ENCODE measurements at places on chromosomes 6 and 20.
A peak's percentile ranks its signal among the peaks of the same experiment; 100 is the strongest.

DNA sequence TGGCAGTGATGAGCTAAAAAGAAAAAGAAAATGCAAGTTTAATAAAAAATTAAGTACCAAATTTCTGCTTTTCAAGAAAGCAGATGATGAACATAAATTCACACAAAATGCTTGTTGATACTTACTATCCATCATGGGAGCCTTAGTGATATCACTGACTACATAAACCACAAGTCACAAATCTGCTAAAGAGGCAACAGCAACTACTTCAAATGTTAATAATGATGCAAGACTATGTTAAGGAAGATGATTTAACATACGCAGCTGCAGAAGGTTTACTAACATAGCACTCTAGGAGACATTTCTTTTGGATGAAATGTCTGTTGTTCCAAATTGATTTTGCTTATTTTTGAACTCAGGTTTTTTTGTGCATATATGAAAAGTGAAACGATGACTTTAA, 18.6 kb downstream of the FYN start:
- H3K4me3 ChIP-seq = no peak overlapping the region
- no peaks in the 10 kb centered on the region for H3K27me3 ChIP-seq
- no peak for DNase-seq
- no peak overlapping the region for H3K27ac ChIP-seq
- no peaks in the 10 kb centered on the region for H3K36me3 ChIP-seq

DNA sequence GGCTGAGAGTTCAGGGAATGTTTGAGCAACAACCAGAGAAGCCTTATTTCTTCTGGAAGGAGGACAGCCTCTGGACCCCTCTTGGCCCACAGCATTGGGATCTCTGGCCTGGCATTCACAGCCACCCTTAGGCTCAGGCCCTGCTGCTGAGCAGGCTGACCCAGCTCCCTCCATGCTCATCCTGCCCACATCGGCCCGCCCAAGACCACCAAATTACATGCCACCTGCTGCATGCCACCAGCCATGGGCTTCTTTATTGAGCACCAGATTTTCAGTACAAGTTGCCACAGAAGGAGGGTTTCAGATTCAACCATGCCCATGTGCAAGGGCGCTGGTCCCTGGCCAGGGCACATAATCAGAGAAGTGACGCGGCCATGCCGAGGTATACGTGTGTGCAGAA, 32.2 kb downstream of the ADA start:
- H3K4me1 ChIP-seq = peaks cover 14% of the 10 kb centered on the region
- no peak overlapping the region for H3K27ac ChIP-seq
- no peak overlapping the region for H3K4me3 ChIP-seq
- peaks cover 41% of the 10 kb centered on the region for H3K36me3 ChIP-seq
- no peaks in the 10 kb centered on the region for H3K27me3 ChIP-seq

GRCh38 chr6:43966853-43967718, 160.2 kb downstream of the MRPL14 start:
- no peak for DNase-seq
- no peaks in the 10 kb centered on the region for H3K27me3 ChIP-seq
- no peak overlapping the region for H3K4me3 ChIP-seq

GRCh38 chr6:75246386-75246785, 2.8 kb upstream of the COX7A2 start:
- no peaks in the 10 kb centered on the region for H3K27me3 ChIP-seq
- no peak for DNase-seq
- no peak overlapping the region for H3K4me3 ChIP-seq
- H3K4me1 ChIP-seq = peaks cover 2% of the 10 kb centered on the region

DNA sequence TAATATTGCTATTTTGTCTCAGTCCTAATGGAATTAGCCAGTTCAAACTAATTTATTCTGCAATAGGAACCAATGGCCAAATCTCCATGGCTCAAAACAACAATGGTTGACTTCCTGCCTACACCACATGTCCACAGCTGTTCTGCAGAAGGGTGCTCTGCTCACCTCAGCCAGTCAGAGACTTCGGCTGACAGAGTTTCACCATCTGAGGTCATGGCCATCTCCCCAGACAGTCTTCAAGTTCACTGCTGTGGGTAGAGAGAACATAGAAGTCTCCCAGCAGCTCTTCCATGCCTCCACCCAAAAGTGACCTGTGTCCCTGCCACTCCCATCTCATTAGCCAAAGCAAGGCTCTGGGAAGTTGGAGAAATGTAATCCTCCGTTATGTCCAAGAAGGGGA, 65.1 kb upstream of the FOXC1 start:
- no peak overlapping the region for H3K27ac ChIP-seq
- H3K4me1 ChIP-seq = no peaks in the 10 kb centered on the region
- H3K4me3 ChIP-seq = peak overlapping the region; percentile 46
- H3K27me3 ChIP-seq = no peaks in the 10 kb centered on the region
- no peaks in the 10 kb centered on the region for H3K36me3 ChIP-seq
- no peak for DNase-seq

DNA sequence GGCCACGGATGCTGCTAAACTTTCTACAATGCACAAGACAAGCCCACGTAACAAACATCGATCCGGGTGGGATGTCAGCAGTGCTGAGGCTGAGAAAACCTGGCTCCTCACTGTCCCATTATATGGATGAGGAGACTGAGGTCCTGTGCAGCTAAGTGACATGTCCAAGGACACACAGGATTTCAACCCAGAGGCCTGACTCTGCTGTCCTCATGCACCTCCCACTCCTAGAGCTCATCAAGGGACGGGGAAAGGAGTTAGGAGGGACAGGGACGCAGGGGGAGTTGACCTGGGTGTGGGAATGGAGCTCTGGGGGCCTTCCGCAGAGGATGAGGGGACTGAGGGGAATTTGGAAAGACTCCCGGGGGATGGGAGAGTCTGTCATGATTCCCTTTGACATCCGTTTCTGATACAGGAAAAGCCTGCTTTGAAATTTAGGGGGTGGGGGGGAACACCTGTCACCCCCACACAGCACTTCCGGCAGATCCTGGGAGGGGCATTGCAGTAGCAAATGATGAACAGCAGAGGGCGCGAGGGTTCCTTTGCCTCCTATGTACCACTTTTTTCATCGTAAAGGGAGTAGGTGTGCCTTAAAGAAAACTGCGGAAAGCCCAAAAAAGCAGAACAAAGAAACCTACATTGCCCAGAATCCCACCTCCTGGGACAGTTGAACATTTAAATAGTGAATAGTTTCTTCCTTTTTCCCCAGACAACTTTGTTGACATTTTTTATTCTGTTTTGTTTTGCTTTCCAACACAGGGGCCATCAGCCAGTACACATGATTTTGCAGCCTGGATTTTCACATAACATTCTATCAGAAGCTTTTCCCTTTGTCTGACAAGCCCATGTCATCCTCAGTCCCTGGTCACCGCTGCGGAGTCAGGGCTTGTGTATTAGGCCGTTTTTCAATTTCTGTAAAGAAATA, 48.6 kb downstream of the SLC2A10 start:
- H3K4me3 ChIP-seq = no peak overlapping the region
- peaks cover 4% of the 10 kb centered on the region for H3K27me3 ChIP-seq
- H3K27ac ChIP-seq = no peak overlapping the region

DNA sequence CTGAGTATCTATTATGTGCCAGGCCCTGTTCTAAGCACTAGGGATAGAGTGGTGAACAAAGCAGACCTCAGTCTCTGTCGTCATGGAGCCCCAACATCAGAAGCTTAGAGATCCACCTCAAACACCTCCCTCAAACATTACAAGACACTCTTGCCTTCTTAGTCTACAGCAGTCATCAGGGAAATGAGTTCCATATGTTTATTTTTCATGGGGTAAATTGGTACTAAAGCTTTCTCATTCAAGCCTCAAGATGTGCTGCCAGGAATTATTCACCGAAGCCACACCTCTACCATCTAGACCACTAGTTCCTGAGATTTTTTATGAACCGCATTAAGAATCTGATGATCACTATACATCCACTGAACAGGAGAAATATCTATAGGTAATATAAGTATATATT, 59.0 kb upstream of the TFB1M start:
- no peaks in the 10 kb centered on the region for H3K36me3 ChIP-seq
- no peak for DNase-seq
- no peak overlapping the region for H3K27ac ChIP-seq
- no peaks in the 10 kb centered on the region for H3K4me1 ChIP-seq
- H3K27me3 ChIP-seq = no peaks in the 10 kb centered on the region
- H3K4me3 ChIP-seq = no peak overlapping the region

- H3K27me3 ChIP-seq = no peaks in the 10 kb centered on the region
- no peak overlapping the region for H3K27ac ChIP-seq
- no peak overlapping the region for H3K4me3 ChIP-seq
- H3K36me3 ChIP-seq = no peaks in the 10 kb centered on the region
- DNase-seq = no peak
- H3K4me1 ChIP-seq = no peaks in the 10 kb centered on the region
Observed at GRCh38 chr6:169230322-169230665, 23.4 kb downstream of the THBS2 start.

GRCh38 chr6:6980999-6981597, 126.7 kb upstream of the RREB1 start:
- H3K27me3 ChIP-seq = no peaks in the 10 kb centered on the region
- H3K36me3 ChIP-seq = no peaks in the 10 kb centered on the region
- no peak overlapping the region for H3K4me3 ChIP-seq
- H3K27ac ChIP-seq = no peak overlapping the region
- H3K4me1 ChIP-seq = no peaks in the 10 kb centered on the region
- no peak for DNase-seq

GRCh38 chr6:128663238-128663637, 142.8 kb upstream of the PTPRK start:
- H3K4me1 ChIP-seq = no peaks in the 10 kb centered on the region
- H3K27ac ChIP-seq = no peak overlapping the region
- no peak for DNase-seq
- no peaks in the 10 kb centered on the region for H3K36me3 ChIP-seq

DNA sequence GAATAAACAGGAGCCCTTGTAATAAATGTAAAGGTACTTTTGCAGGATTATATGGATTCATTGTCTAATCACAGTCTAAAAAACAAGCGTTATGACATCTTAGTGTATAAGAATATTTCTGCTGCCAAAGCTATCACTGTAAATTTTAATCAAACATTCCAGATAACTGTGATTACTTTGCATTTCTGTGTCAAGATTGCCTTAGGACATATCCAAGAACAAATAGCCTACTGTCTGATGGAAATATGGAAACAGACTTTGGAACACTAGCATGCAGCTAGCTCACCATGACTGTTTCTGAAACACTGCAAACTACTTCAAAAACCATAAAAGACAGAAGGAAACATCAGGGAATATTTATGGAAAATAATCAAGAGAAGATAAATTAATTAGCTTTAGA, 248.7 kb upstream of the ASCC3 start:
- no peaks in the 10 kb centered on the region for H3K36me3 ChIP-seq
- no peak for DNase-seq
- no peaks in the 10 kb centered on the region for H3K27me3 ChIP-seq
- H3K27ac ChIP-seq = no peak overlapping the region

GRCh38 chr6:24072038-24072746, 53.8 kb upstream of the NRSN1 start:
- no peaks in the 10 kb centered on the region for H3K27me3 ChIP-seq
- H3K27ac ChIP-seq = no peak overlapping the region
- H3K4me1 ChIP-seq = no peaks in the 10 kb centered on the region
- no peak overlapping the region for H3K4me3 ChIP-seq

DNA sequence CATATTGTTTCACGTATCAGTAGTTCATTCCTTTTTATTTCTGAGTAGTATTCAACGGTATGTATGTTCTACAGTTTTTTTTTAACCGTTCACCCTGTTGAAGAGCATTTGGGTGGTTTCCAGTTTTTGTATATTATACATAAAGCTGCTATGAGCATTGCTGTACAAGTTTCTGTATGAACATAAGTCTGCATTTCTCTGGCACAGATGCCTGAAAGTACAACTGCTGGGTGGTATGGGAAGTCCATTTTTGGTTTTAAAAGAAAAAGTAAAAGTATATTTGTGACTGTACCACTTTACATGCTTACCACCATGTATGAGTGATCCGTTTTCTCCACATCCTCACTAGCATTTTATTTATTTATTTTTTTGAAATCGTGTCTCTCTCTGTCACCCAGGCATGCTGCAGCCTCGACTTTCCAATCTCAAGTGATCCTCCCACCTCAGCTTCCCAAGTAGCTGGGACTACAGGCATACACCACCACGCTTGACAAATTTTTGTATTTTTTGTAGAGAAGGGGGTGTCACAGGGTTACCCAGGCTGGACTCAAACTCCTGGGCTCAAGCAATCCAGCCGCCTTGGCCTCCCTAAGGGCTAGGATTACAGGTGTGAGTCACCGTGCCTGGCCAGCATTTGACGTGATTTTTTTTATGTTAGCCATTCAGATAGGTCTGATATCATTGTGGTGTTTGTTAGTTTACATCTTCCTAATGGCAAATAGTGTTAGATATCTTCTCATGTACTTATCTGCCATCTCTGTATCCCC, 11.0 kb upstream of the SIM1 start:
- H3K36me3 ChIP-seq = no peaks in the 10 kb centered on the region
- no peaks in the 10 kb centered on the region for H3K4me1 ChIP-seq
- H3K27me3 ChIP-seq = no peaks in the 10 kb centered on the region
- H3K4me3 ChIP-seq = no peak overlapping the region

DNA sequence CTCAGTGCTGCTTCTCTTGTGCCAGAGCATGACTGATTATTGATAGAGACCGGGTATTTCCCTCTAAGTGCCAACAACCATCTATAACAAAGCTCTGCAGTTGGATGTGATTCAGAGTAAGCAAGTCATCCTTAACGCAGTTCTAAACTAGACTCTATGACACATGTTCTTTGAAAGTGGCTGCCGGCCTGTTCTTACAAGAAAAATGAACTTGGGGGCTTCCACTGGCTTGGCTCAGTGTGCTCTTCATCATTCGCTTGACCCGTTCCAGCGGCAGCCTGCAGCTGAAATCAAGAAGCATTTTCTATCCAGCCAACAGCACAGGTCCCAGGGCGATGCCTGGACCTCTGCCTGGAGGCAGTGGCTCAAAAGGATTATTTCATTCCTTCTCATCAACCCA, 29.8 kb downstream of the GFOD1 start:
- H3K4me1 ChIP-seq = peaks cover 8% of the 10 kb centered on the region
- H3K4me3 ChIP-seq = no peak overlapping the region
- DNase-seq = no peak
- no peaks in the 10 kb centered on the region for H3K27me3 ChIP-seq
- no peak overlapping the region for H3K27ac ChIP-seq

- H3K4me1 ChIP-seq = peaks cover under 1% of the 10 kb centered on the region
- no peak overlapping the region for H3K27ac ChIP-seq
- H3K36me3 ChIP-seq = no peaks in the 10 kb centered on the region
- DNase-seq = no peak
Observed at GRCh38 chr6:139510040-139510790, 135.8 kb upstream of the CITED2 start.

GRCh38 chr20:6579417-6579816, 188.1 kb upstream of the BMP2 start:
- H3K27me3 ChIP-seq = no peaks in the 10 kb centered on the region
- H3K4me1 ChIP-seq = peaks cover 5% of the 10 kb centered on the region
- H3K27ac ChIP-seq = no peak overlapping the region
- no peak for DNase-seq
- no peaks in the 10 kb centered on the region for H3K36me3 ChIP-seq

All from neuronal stem cell (in vitro differentiated cells).